ENCODE measurements at places on chromosomes 6 and 20.

DNA sequence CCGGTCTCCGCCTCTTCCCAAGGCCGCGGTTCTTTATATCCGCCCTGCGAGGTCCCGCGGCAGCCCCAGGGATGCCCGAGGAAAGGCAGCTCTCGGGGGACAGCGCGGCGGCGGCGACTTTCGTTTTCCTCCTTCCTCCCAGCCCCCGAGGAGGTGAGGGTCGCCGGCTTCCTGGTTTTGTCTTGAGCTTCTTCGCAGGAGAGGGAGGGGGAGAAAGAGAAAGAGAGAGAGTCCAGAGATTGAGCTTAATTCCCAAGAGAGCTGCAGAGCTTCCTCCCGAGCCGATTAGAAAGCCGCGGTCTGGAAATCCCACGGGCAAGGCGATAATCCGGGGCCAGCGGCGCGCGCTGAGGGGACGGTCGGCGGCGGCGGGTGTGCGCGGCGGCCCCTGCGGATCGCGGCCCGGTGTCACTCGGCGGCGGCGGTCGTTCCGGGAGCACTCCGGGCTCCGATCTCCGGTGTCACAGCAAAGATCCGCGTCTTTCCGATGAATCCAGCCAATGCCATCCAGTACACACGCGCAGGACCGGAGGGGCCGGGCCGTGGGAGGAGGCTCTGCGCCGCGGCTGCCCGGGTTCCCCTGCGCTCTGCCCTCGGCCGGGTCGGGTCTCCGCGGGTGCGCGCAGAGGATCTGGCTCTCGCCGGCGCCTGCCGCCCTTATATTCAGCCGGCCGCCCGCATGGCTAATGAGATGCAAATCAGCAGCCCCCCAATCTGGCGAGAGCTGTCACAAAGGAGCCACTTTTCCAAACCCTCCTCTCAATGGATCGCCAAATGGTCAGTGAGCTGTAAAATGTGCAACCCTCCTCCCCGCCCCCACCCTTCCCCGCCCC, at the start of gene DLL1:
DLL1 (minus strand) TSS at position 783 of the 833 bp plus-strand sequence. CDS start 939 bp downstream, outside the sequence.
- DNase-seq = no peak

DNA sequence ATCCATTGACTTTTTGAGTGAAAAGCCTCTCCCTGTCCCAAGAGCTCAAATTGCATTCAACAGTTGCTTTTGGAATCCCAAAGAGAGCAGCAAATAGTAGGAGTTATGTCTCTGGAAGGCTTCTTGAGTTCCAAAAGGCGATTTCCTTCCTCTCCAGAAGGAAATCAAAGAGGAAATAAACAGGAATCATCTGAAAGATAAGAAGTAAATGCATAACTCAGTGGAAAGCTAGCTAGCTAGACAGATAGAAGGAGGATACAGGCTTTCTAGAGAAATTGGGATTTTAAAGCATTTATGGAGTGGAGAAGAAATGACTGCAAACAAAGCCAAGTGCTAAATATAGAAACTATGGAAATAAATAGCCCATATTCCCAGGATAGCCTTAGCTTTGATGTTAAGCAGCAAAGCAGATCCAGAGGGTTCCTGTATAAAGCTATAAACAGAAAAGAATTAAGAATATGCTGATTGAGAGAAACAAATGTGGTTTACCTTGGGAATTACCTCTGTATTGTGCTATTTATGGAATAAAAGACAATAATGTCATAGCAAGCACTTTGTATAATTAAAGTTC, 214.7 kb downstream of the PLCB1 start:
- no peak for DNase-seq

- DNase-seq = no peak
Measured at GRCh38 chr6:445571-446417, 54.2 kb downstream of the IRF4 start.

GRCh38 chr20:5786930-5787795, 37.0 kb downstream of the SHLD1 start:
- no peak for DNase-seq
